Right cardiac atrium (tissue), 5 donors: ENCODE measurements at places on chromosomes 6 and 20.
A peak's percentile ranks its signal among the peaks of the same experiment; 100 is the strongest.

- no peak for DNase-seq
These were observed 22.1 kb upstream of the TINAG start for GRCh38 chr6:54286141-54286540.

DNA sequence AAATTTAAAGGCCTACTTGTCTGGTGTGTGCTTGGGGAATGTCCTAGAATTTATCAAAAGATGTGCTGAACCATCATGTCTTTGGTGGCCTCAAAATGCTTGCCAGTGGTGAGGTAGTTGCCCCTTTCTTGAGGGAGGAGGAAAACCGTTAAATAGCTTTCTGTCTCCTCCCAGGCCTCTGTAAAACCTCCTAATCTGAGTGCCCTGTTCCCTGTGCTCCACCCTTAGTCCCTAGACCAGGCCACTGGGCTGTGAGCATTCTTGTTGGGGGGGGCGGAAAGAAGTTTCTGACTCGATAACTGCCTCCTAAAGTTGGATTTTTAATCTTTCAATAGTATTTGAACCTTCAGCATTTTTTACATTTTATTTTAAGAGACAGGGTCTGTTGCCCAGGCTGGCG lies 23.1 kb downstream of the JARID2 start:
- DNase-seq = no peak

GRCh38 chr6:4059115-4059777 lies 19.7 kb downstream of the FAM217A start:
- no peak for DNase-seq

DNA sequence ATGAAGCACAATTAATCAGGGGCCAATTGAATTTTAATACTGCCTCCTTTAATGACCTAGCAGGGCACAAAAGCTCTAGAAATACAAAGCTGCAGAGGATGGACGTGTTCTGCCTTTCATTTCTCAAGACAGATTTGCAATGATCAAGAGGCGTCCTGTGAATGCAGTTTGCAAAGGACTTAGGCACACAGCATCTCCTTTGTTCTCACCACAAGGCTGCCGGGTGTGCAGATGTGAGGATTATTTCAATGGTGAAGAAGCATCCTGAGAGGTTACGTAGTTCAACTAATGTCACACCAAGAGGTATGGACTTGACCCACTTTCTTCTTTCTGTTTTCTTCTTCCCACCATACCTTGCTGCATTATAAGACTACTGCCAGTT lies 42.9 kb upstream of the SPTLC3 start:
- no peak for DNase-seq

- no peak for DNase-seq
These were observed 81.8 kb upstream of the CENPW start for GRCh38 chr6:126258150-126258549.

DNA sequence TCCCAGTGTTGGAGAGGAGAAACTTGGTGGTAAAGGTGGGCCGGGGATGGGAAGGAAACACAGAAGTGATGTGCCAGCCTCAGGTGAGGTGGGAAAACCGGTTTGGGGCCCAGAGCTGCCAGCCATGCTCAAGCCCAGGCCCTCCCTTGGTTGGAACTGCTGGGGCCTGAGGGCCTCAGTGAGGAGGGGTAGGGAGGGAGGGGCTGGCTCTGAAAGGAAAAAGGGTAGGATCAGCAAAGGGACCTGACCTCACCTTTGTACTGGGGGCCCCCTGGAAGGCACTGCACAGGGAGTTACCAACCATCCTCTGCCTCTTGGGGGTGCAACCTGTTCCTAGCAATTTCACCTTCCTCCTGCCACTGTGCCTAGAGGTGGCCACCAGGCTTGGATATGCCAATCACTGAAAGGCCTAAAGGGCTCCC lies 1.8 kb upstream of the SPEF1 start:
- peak; percentile 18 for DNase-seq

GRCh38 chr20:17644451-17644850 lies 37.6 kb downstream of the RRBP1 start:
- DNase-seq = no peak

- no peak for DNase-seq
These were observed 99.6 kb upstream of the DST start for GRCh38 chr6:56742122-56742791.

DNA sequence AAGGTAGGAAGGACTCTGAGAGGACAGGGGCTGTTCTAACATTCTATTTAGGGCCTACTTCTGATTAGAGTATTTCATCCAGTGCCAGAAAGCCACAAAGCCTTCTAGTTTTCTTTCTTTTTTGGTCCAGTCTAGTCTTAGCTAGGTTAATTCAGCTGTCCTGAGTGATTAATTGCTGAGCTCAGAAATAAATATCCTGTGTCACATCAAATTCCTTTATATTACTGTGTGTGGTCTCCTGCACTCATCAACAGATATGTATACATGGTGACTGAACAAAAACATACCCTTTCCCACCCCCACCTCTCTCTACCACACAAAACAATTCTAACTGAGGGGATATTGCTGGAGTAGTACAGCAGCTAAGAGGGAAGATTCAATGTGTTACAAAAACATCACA lies 601.5 kb upstream of the NRSN1 start:
- no peak for DNase-seq

DNA sequence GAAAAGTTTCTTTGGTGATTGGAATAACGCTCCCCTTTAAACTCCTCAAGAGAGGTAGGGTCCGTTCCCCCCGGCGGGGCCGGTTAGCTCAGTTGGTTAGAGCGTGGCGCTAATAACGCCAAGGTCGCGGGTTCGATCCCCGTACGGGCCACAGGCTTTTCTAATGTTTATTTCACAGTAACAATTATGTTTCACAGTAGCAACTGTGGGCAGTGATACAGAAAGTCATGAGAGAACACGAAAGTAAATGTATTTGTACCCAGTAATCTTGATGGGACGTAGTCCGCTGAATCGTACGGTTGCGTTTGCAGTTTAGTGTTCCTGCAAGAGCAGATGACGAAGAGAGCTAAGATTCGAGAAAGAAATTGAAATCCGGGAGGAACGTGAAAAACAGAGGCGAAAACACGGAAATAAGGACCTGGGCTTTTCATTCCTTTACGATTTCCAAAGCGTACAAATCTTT lies 505.5 kb downstream of the PRIM2 start:
- DNase-seq = no peak

DNA sequence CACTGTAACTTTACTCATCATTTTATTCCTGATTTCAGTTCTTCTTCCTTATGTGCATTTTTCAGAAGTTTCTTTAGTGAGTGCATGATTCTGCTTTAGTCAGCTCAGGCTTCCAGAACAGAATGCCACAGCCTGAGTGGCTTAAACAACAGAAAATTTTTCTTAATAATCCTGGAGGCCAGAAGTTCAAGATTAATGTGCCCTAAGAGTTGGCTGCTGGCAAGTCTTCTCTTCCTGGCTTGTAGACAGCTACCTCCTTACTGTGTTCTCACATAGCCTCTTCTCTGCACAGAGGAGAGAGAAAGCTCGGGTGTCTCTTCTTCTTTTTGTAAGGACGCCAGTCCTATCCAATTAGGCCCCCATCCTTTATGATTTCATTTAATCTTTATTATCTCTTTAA lies 443.1 kb upstream of the RGS17 start:
- DNase-seq = no peak

DNA sequence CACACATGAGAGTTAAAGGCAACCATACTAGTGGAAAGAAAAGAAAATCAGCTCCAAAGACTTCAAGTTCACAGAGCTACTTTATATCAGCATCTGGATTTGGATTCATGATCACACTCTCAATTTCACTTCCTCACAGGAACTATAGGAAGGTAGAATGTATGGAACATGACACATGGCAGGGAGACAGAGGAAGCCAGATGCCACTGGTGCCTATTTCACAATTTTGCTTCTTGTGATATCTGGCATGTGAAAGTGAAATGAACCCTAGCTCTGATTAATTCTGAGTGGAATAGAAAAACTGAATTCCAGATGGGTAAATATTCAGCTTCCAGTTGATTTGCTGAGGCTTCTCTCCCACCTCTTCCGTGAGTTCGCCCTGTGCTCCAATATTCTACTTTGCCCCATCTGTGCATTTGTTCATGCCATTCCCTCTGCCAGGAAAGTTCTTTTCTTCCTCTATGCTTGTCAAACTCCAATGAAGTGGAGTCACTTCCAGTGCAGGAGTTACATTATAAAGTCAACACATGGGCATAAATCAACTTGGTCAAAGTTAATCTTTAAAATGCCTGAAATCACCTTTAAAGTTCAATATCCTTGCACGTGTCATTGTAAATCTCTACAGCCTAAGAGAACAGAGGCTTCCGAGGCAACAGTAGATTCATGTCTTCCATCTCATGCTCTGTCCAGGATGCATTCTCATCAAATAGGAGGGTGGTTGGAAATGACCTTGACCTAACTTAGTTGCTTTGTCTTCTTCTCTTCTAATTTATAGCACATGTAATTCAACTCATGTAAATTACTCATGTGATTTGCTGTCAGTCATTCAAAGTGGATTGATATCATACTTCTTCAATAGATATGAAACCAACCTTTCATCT lies 275.3 kb downstream of the HIVEP2 start:
- no peak for DNase-seq

DNA sequence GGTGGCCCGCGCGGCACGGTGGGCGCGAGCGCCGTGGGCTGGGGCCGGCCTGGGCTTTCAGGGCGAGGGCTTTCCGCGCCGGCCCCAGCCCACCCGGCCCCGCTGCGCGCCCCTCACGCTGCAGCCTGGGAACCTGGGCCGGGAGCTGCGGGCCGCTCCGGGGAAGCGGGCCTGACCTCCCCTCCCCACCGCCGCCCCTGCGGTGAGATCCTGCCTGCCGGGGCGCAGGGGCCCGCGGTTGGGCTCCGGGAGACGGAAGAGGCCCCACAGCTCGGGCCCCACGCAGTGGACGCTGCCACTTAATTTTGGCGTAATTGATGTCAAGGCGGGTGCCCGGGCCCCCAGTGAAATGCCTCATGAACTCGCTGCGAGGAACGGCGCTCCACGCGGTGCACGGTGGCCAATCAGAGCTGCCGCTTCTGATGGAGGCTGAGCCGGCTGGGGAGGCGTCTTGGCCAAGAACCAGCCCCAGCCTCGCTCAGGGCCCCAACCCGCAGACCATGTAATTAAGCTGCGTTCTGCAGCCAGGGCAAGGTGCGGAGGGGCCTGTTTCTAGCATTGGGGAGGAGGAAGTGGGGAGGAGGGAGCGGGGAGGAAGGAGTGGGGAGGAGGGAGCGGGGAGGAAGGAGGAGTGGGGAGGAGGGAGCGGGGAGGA lies 96.1 kb upstream of the BHLHE23 start:
- peak; percentile 73 for DNase-seq

GRCh38 chr6:138089325-138089724 lies 17.9 kb downstream of the PERP start:
- no peak for DNase-seq

DNA sequence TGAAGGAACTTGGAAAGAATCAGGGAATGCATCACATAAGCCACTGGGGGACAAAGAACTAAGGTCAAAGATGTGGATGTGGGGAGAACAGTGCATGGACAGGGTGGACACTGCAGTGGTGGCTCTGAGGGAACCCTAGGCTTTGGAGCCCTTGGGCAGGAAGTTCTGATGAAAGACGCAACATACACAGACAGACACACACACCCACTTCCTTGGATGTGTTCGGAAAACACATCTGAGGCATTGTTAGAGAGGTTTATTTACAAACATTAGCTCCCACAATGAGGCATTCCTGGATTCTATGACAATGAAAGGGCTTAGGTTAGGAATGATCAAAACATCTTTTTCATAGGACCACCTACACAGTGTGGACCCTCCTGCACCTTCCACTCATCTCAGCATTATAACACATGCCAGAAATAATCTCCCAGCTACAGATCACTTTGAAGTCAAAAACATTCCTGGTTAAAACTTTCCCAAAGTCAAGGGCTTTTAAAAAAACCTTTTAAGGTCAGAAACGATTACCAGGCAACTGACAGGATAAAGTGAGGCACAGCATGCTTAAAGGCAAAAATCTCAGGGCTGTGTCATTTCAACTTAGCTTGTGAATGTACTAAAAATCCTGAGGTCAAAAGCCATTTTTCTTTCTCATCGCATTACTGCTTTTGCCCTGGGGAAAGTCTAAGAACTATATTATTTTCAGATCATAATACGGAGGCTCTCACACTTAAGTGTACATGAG lies 6.4 kb upstream of the METTL24 start:
- no peak for DNase-seq

- DNase-seq = no peak
These were observed 25.1 kb upstream of the FBXO30 start for GRCh38 chr6:145839653-145840052.

GRCh38 chr6:136517002-136517401 lies 33.2 kb downstream of the MAP7 start:
- no peak for DNase-seq

GRCh38 chr20:18739751-18740166 lies 73.8 kb upstream of the SCP2D1 start:
- no peak for DNase-seq

DNA sequence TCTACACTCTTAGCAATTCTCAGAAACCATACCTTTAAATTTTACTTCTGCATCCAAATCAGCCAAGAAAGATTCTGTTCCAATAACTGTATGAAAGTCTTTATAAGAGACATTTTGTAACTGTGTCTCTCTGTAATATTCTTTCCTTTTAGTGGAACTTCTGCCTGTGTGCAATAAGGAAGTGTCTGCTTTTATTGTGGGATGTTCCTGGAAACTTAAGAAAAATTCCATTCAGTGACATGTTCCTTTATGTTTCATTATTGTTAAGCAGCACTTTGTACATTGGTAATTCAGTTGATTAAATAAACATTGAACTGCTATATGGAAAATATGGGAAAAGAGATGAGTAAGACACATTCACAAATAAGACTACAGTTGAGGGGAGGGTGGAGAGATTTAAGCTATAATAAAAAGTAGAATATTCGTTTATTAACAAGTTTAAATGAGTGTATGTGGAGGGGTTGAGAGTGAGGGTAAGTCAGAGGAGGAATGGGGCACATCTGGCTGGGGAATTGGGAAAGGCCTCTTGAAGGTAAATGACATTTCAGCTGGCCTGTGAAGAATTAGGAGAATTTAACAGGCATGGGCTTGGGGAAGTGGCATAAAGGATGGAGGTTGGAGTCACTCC lies 11.9 kb downstream of the NUS1 start:
- no peak for DNase-seq

- no peak for DNase-seq
These were observed 82.6 kb upstream of the DST start for GRCh38 chr6:56725254-56725653.

DNA sequence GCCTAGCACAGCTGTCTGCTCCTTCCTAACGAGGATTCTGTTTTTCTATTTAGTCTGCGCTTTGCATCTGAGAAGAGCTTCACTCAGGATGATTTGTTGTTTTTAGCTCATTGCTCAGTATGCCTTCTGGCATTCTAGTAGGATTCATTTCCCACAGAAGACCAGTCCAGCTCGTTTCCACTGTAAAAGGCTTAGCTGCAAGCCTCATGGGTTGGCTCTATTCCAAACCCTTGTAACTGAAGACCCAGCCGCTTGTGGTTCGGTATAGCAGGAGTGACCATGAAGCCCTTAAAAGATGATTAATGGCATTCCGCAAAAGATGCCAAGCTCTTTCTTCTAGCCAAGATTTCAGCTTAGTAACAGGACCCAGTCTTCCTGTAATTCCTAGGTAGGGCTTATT lies 7.2 kb downstream of the ADGRF1 start:
- no peak for DNase-seq
